ENCODE measurements at places on chromosomes 5 and 9. TPM values are rescaled to one million over a fixed set of nuclear protein-coding genes. Genes with fewer than 3 reads are reported as not detected.
A peak's percentile ranks its signal among the peaks of the same experiment; 100 is the strongest.

The CCDC183 gene
- total RNA-seq = 23.0 TPM

The TLR4 gene
- 0.07 TPM for total RNA-seq

The PRR16 gene
- not detected for total RNA-seq

The IFNK gene
- total RNA-seq = not detected

The PCDHB8 gene
- total RNA-seq = 3.5 TPM

The PCDHB5 gene
- 42.8 TPM for total RNA-seq

The PRDM9 gene
- not detected for total RNA-seq

The IL5 gene
- not detected for total RNA-seq

DNA sequence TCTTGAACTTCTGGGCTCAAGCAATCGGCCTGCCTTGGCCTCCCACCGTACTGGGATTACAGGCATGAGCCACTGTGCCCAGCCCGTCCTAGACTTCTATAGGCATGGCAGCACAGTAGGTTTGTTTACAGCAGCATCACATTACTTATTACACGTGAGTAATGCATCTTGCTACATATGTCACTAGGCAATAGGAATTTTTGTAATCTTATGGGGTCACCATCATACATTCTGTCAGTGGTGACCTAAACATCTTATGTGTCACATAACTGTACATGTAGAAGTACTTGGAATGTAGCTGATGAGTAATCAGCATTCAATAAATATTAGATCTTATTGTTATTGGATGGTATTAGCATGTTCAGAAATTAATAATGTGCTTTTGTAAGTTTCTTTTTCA, 22.9 kb upstream of the ABCA1 start:
- no peak for DNase-seq

DNA sequence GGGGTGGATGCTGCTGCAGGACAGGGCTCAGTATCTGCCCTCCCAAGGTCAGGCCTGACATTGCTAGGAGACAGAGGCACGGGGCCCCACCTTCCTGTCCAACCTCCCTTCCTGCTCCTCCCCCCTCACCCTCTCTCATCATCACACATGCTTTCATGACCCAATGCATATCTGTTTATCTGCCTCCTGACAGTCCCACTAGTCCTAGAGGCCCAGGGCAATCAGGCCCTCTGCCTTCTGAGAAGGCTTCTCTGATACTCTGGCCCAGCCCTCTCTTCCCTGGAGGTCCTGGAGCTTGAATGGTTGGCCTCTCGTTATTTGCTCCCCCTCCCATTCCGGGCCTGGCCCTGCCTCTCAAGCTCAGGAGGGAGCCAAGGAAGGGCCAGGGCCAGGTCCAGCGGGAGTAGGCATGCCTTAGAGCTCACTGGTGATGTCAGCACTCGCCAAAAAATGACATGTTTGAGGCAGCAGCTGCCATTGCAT, 90.6 kb upstream of the SAP30L start:
- peak; percentile 76 for DNase-seq

DNA sequence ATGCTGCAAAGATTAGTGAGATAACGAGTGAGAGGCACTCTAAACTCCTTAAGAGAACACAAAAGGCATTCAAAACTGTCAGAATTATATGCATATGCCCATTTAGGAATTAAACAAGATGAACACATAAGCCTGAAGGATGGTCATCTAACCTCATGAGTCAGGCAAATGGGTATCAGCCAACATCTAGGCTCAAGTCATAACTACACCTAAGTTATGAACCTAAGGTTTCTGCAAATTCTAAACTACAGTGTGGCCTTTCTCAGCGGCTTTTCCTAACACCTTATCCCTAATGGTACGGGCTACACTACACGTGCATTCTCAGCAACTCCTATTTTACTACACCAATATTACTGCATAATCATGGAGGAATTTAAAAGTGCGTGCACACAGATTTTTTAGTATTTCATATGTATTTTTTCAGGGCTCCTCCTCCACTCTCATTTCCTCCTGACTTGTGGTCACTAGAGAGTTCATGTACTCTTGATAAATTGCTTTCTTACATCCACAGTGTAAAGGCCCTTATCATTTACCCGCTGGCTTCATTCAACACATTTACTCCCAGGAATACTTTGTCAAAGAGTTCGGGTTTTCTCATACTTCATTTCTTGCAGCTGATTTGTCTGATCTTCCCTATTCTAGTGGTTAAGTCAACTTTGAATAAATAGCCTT, 316.5 kb downstream of the BNC2 start:
- no peak for DNase-seq

- no peak for DNase-seq
Measured at GRCh38 chr9:119834064-119834620, 464.9 kb upstream of the BRINP1 start.

DNA sequence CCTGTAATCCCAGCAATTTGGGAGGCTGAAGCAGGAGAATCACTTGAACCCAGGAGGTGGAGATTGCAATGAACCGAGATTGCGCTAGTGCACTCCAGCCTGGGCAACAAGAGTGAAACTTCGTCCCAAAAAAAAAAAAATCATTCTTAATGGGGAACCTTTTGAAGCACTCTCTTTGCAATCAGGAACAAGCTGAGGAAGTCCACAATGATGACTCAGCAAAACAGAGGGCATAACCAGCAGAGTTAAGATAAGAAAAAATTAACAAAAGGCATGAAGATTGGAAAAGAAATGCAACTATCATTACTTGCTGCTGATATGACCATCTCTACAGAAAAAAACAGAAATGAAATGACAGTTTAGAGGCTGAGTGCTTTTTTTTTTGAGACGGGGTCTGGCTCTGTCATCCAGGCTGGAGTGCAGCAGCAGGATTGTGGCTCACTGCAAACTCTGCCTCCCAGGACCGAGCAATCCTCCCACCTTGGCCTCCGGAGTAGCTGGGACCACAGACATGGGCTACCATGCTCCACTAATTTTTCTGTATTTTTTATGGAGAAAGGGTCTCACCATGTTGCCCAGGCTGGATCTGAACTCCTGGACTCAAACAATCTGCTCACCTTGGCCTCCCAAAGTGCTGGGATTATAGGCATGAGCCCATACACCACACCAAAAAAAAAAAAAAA, 88.0 kb downstream of the FNBP1 start:
- DNase-seq = no peak

DNA sequence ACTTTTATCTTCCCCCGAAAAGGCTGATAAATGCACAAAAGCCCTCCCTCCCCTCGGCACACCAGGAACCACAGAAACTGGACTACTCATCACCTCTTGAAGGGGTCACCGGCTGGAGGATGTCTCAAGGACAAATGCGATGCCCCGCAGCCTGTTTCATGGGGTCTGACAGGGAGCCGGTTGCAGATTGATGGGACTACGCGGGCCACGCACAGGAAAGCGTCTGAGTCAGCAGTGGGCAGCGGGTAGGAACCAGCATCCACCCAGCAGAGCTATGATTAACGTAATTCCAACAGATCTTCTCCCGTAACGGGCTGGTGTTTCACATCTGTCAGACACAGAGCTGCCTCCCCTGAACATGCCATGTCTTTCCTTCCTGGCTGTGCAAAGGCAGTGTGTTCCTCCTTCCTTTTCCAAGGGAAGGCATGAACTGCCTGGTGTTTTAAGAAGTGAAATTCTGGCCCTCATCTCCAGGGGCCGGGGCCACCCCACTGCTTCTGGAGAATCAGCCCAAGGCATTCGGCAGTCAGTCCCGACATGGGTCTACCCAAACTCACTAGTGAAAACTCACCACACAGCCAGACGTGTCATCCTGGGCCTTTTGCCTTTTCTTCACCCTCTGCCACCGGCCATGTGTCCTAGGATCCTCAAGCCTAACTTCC, 144.4 kb upstream of the PHYKPL start:
- no peak for DNase-seq

DNA sequence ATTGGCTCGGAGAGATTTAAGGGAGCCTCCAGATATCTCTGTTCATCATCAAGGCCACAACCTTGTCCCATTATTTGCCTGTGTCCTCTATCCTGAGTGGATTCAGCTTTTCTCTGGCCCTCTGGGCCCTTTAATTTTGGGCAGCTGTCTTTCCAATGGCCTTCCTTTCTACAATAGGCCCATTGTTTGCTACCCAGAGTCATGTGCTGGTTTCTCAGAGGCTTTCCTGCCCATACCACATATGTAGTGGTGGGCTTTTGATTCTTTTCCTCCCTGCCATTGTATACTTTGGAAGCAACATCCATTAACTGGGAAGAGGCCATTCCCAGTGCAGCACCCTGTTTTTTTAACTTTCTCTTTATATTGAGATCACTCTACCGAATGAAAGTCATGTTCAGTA, 233.9 kb upstream of the SGCD start:
- DNase-seq = no peak

GRCh38 chr5:80540691-80541090, 29.4 kb downstream of the ANKRD34B start:
- no peak for DNase-seq

- DNase-seq = no peak
Measured at GRCh38 chr9:69054989-69055388, 19.4 kb downstream of the FXN start.

- no peak for DNase-seq
Measured at GRCh38 chr5:129899454-129899853, 4.8 kb upstream of the CHSY3 start.

DNA sequence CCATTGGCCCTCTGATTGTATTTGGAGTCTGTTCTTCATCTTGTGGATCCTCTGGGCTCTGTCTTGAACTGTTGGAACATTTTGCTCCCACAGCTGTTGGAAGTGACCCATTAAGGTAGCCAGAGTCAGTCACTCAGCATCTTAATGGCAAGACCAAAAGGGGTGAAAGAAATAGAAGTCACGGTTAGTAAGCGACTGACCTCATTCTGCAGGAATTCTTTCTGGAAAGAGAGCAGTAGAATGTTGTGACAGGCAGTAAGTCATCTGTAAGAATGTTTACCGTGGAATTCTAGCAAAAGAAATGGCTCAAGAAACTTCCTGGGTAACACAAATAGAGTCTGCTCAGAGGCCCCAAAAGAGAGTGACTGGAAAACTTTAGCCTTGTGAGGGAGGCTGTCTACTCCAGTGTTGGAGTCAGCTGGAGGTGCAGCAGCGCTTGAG, 28.6 kb upstream of the TNC start:
- DNase-seq = no peak

DNA sequence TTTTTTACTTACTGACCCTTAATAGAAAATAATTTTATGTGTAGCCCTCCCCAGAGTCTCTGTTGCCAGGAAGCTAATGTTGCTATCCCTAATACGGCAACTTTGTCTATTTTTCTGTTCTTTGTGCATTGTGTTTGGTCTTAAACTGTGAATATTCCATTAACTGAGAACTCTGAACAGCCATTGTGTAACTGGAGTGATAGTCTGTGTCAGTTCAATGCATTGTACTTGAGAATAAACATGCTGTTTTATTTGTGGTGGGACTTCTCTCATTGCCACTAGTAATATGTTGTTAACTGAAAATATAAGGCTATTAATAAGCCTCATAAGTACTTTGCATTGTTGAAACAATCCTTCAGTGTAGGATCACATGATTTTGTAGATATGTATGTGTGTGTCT, 278.3 kb upstream of the DMRT1 start:
- DNase-seq = no peak

- no peak for DNase-seq
Measured at GRCh38 chr5:97076098-97076497, 66.3 kb downstream of the LIX1 start.

- DNase-seq = no peak
Measured at GRCh38 chr5:135395451-135395850, 3.6 kb downstream of the MACROH2A1 start.
